ENCODE measurements at places on chromosomes 4 and X.

GRCh38 chr4:169059306-169060211 is 49.5 kb upstream of the CBR4 start:
- no peak for DNase-seq

GRCh38 chrX:19579485-19579884 is 64.2 kb upstream of the MAP3K15 start:
- DNase-seq, result no peak

GRCh38 chr4:148800940-148801339 is 358.7 kb upstream of the NR3C2 start:
- DNase-seq, result no peak

DNA sequence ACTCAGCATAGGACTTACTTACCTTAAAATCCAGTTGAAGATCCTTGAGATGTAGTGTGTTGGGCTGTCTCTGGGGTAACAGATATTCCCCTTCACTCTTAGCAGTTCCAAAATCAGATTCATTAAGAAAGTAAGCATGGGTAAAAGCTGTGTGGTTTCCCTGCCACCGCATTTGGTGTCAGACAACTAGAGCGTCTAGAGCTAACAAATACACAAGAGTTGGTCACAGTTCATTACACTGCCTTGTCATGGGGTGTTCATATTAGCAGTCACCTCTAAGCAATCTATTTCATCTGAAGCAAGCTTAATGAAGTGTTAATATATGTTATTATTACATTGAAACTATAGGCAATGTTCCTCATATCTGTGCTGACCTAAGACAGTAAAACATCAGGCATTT is 342.8 kb downstream of the PPARGC1A start:
- DNase-seq, result no peak

- no peak for DNase-seq
These were observed 14.1 kb upstream of the SEC24D start for GRCh38 chr4:118849867-118850487.
